ENCODE measurements at places on chromosomes 1 and 21.

DNA sequence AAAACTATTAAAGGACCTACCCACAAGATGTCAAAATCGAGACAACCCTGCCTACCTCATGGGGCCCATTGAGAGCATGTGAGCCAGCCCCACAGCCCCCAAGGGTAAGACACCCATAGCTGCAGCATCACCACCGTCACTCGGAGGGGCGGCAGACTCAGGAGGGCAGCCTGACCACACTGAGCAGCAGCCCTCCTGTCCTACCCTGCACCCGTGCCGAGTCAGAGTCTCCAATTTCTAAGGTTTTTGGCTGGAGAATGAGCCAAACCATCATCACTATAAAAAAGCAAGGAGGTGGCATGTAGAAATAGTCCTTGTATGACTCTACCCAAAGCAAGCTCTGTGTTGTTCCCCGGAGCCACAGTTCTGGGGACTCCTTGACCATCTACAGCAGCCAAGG lies 94.7 kb downstream of the SSBP3 start:
- DNase-seq, result no peak

DNA sequence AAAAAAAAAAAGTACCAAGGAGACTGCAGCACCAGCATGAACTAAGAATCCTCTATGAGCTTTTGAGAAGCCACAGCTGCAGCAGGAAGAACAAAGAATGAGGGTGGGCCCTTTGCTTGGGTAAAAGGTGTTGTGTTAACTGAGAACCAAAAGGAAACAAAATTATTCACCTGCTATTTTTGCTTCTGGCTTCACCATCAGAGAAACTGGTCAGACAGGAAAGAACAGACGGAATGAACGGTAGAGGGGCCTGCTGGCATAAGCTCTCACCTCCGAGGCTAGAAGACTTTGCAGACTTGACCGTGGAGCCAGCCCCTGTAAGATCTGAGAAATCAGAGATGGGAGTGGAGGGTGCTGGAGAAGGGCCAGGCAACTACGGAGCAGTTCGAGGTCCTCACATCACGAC lies 27.6 kb downstream of the IL10RB start:
- no peak for DNase-seq

GRCh38 chr1:237041795-237042525 lies at the start of gene RYR2:
TSS of gene RYR2 (plus strand) at chr1:237042184. CDS start at chr1:237042522, 338 bp downstream.
- DNase-seq, result no peak

- DNase-seq, result no peak
Measured at GRCh38 chr1:17181781-17182464, 23.0 kb upstream of the PADI1 start.

- no peak for DNase-seq
Measured at GRCh38 chr1:51097171-51097570, 4.9 kb upstream of the C1orf185 start.

- no peak for DNase-seq
Measured at GRCh38 chr1:67256291-67257172, 51.1 kb upstream of the IL12RB2 start.

Data from activated naive CD4-positive, alpha-beta T cell treated with anti-CD3 and anti-CD28 coated beads, Interleukin-2, amount 50 U/mL, for 16 hours (primary cell).